NCI-H510A treated with DMSO at 0.1 percent for 48 hours (cell line): ENCODE measurements at places on chromosomes 11 and 22.
A peak's percentile ranks its signal among the peaks of the same experiment; 100 is the strongest.

DNA sequence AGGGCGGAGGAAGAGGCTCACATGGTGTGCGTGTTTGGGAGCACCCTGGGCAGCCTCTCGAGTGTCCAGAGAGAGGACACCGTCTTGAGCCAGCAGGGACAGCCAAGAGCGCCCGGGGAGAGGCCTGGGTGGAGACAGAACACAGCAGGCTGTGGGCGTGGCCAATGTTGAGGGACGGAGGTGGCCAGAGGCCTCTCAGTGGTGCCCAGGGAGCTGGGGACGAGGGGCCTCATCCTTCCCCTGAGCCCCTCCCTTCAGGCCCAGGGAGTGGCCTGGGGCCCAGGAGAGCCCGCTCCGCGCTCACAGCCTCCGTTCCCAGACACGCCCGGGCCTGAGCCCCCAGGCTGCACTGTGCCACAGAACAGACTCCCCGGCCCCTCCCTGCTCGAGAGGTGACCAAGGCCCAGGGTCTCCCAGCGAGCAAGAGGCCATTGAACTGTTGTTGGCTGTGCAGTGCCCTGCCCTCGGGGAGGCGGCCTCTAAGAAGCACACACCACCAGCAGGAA lies 48.4 kb downstream of the CDKN1C start:
- no peak for DNase-seq

GRCh38 chr11:9008011-9008550 lies 4.3 kb upstream of the NRIP3 start:
- DNase-seq = no peak

DNA sequence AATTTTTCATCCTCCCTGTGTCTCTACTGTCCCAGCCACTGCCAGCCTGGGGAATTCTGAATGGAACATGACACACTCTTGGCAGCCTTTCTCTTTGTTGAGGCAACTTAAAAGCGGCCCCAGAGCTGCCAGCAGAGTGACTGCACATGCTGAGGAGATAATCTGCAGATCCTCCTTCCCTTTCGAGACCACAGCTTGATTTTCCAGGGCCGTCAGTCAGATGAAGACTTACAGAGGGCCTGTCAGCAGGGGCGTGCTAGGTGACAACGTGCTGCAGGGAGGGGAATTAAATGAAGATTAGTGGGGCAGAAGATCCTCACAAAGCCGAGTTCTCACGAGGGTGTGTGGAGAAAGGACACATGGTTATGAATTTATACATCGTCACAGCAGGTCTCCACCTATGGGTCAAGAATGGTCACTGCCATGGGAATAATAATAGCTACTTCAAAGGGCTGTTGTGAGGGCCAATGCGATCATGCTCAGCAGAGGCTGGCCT lies 193.5 kb upstream of the PITPNB start:
- DNase-seq = no peak

DNA sequence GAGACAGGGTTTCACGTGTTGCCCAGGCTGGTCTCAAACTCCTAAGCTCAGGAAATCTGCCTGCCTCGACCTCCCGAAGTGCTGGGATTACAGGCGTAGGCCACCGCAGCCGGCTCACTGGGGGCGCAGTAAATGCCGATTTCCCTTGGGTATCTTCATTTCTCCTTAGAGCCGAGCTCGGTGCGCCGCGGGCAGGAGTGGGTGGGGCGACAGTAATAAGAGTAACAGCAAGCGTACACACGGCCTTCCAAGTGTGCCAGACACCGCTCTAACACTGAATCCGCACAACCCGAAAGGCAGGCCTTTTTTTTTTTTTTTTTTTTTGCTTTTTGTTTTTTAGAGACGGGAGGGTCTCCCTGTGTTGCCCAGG lies 500 bp upstream of the ADSL start:
- DNase-seq = peak; percentile 32

- DNase-seq = peak; percentile 52
Measured at GRCh38 chr11:130177782-130178181, 18.2 kb downstream of the ST14 start.

GRCh38 chr11:64846998-64847666 lies 2.7 kb upstream of the CDC42BPG start:
- peak; percentile 95 for DNase-seq

- no peak for DNase-seq
Measured at GRCh38 chr11:88335284-88335683, 2.3 kb downstream of the CTSC start.

DNA sequence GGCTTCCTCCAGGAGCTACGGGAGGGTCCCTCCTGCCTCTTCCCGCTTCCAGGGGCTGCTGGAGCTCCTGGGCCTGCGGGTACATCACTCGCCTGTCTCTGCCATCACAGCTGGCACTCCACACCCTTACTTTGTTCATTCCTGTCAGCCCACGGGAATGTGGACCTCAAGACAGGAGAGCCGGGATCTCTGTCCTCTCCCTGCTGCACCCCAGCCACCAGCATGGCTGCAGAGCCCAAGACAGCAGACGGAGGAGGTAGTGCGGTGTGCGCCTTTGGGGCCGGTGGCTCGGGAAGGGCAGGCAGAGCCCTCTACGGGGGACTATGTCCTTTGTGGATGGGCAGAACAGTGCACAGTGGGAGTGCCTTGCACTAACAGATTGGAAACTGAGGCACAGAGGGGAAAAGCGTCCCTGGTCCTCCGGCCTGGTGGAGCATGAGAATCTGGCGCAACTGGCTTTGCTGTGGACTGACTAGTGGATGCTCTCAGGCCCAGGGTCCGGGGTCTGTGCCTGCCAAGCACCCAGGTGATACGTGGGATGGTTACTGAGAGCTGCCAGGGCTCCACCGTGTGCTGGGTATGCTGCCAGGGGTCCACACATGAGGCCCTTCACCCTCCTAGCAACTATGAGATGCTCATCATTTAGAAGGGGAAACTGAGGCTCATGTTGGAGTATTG lies 47.3 kb downstream of the IGF2 start:
- DNase-seq = no peak

DNA sequence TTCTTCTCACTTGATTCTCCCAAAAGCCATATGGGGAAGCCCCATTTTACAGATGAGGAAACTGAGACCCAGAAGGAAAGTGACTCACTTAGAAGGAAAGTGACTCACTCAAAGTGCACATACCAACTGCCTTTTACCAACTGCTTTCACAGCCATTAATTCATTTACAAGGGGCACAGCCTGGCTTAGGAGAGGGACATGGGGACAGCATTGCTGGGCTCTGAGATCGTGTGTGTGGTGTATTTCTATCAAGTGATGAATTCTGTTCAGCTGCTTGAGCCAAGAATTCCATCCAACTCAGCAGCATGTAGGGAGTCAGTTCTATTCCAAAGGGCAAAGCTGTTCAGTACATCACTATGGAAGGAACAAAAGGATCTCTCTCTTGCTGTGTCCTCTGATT lies 23.5 kb upstream of the PAK1 start:
- DNase-seq = no peak

GRCh38 chr11:64264371-64264852 lies 13.1 kb downstream of the PLCB3 start:
- DNase-seq = no peak

- DNase-seq = no peak
Measured at GRCh38 chr22:29798801-29799200, 31.6 kb downstream of the UQCR10 start.

GRCh38 chr22:17065433-17065832 lies 19.4 kb upstream of the IL17RA start:
- DNase-seq = no peak

DNA sequence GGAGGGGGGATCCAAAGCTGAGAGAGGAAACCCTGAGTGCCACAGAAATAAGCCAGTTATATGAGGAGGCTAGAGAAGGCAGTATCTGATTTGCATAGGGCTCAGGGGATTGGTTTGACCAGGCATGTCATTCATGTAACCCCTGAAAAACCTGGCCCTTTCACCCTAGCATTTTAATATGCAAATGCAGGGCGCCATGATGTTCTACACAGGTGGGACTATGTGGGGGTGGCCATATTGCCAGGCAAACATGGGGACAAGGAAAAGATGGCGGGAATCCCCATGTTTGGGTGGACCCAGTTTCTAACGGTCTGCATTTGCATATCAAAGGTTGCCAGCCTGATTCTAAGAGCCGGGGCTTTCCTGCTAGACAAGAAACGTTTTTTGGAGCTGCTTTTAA lies 27.2 kb downstream of the CSF2RB start:
- no peak for DNase-seq

DNA sequence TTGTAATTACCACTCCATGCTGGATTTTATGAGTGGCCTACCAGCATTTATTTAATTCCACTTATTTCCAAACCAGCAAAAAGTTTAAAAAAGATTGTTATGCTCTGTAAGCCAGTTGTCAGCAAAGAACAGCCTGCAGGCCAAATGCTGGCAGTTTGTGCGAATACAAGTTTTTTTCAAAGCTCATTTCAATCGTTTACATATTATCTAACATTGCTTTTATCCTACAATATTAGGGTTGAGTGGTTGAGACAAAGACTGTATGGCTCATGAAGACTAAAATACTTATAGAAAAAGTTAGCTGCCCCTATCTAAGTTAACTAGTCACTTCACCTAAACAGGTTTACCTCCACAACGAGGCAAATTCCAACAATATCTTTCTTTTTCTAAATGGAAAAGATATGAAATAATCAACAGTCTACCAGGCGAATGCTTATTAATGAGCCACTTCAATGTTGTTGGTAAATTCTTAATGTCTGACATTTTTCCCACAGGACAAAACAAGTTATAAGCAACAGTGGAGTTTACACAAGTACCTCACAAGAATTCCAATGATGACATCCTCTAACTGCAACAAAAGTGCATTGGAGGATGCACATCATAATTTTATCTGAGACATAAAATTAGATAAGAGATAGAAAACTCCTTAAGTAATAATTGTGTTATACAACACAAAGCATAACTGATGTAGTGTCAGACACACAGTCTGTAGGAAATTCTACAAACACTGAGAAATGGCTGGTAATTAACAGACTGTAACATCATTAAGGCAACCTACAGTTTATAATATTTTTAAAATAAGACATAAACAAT lies 35.8 kb upstream of the POU2AF2 start:
- DNase-seq = no peak

GRCh38 chr11:94521684-94522083 lies 9.4 kb downstream of the C11orf97 start:
- no peak for DNase-seq

GRCh38 chr11:45209891-45210699 lies 63.7 kb downstream of the PRDM11 start:
- DNase-seq = peak; percentile 1

DNA sequence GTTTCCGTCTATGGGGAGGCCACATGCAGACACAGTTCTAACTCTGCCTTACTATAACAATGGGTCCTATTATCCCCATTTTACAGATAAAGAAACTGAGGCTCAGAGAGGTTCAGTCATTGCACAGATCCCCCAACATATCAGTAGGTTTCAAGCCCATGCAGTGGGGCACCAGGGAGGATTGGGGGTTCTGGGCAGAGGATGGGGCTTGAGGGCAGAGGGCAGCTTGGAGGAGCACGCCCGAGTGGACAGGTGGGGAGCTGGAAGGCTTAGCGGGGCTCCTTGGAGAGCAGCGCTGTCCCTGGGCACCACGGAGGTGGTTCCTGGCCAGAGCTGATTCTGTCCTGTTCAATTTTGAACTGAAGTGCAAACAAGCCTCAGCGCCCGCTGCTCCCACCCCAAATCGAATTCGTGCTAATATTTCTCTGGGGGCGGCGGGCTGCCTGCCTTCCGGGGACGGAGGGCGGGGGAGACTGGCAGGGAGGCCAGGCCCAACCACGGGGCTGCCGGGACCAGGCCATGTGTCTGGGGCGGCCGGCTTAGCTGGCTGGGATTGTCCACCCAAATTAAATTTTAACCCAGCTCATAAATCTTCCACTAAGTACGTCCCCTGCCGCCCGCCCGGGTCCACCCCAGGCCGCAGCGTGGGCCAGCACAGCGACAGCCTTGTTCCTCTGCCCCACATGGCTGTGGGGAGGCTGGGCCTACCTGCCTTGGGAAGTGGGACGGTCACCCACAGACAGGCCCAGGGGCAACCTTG lies 49.4 kb downstream of the FLRT1 start:
- no peak for DNase-seq
